ENCODE measurements at places on chromosomes 1 and 21.
A peak's percentile ranks its signal among the peaks of the same experiment; 100 is the strongest.

GRCh38 chr1:228356897-228357680, 49.5 kb downstream of the TRIM11 start:
- no peak for DNase-seq

GRCh38 chr1:25728301-25728935, 71.6 kb upstream of the SELENON start:
- DNase-seq, result no peak

- no peak for DNase-seq
These were observed 155.3 kb downstream of the MAGI3 start for GRCh38 chr1:113545626-113546025.

DNA sequence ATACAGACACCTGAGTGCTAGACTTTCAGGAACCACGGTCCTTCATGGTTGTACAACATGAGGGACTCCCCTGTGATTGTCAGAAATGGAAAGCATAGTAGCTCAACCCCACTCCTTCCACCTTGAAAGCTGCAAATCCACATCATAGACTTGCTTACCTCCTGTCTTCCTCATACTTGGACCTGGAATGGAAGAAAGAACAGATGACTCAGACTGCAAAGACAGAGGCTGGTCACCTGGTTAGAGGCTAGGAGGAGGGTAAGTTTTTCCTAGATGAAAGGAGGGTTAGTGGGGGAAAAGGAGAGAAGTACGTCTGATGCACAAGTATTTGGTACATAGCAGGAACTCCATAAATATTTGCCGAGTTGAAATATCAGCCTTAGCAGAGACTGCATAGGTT, 37.2 kb downstream of the LRRC71 start:
- no peak for DNase-seq

- DNase-seq, result no peak
These were observed 165.3 kb downstream of the LTN1 start for GRCh38 chr21:28827422-28827821.

DNA sequence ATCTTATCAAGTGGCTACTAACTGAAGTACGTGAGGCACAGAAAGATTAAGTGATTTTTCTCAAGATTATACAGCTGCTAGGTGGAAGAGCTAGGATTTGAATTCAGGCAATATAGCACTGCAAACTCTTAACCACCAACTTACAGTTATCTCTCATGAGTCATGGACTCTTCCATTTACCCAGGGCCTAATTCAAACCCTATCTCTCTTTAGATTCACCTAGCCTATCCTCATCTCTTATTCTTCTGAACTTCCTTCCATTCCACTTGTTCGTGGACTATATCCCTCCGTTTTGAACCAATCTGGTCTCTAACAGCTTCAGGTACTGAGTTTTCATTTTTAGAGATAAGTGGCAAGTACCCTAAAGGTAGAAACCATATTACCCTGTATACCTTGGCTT, 92.8 kb upstream of the DMRTA2 start:
- no peak for DNase-seq

GRCh38 chr1:239931341-239931740, 160.3 kb upstream of the FMN2 start:
- DNase-seq, result no peak

DNA sequence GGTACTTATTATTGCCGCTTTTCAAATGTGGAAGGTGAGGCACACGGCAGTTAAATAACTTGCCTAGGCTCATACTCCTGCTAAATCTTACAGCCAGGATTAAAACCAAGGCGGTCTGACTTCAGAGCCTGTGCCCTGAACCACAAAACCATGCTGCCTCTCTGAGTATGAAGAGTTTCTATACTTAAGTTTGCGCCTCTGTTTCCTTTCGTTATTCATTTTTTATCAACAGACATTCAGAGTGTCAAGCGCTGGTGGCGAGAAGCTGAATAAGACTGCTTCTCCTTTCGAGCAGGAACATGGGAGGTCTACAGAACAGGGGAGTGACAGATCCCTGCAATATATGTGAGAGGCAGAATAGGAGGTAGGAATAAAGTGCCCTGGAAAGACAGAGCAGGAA, 96.0 kb upstream of the DUSP10 start:
- no peak for DNase-seq

GRCh38 chr1:161223805-161224694, 622 bp upstream of the APOA2 start:
- no peak for DNase-seq

GRCh38 chr21:26042181-26042876, 128.2 kb downstream of the APP start:
- DNase-seq, result no peak

DNA sequence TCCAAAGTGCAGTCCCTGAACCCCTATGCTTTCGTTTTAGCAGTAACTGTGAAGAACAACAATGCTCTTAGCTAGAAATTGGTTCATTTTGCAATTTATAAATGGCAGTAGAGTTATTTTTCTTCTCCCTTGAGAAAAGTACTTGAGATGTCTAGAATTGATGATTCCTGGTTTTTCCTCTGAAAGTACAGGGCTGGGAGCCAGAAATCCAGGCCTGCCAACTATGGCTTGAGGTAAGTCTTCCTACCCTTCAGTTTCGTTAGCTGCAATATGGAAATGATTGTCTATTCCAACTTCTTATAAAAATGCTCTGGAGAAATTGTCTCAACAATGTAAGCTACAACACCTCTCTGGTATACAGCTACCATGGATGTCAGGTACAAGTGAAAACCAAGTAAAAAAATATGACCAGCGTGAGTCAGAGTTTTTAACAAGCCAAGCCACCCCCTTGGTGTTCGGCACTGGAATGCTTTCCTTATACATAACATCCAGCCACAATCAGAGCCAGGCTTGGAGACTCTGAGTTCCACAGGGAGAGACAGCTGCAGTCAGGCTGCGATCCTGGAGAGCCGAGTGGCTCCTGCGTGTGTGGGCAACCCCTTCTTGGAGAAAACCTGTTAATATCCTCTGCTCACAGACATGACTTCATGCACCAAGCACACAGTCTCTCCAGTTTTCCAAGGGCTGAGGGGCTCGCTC, 22.0 kb downstream of the TSPAN2 start:
- no peak for DNase-seq

GRCh38 chr21:21111309-21111920, 113.2 kb downstream of the NCAM2 start:
- DNase-seq, result no peak

GRCh38 chr1:245201827-245202226, 47.0 kb downstream of the KIF26B start:
- no peak for DNase-seq

- no peak for DNase-seq
These were observed 26.8 kb downstream of the ALDH9A1 start for GRCh38 chr1:165671526-165671925.

GRCh38 chr1:162137179-162137960, 67.9 kb downstream of the NOS1AP start:
- DNase-seq, result no peak

- DNase-seq, result peak; percentile 93
These were observed at the start of gene EXOSC10 for GRCh38 chr1:11099310-11100148. Gene EXOSC10, minus strand, starts transcription at chr1:11099869. Its CDS starts 38 bp downstream, at chr1:11099831.

GRCh38 chr21:24730661-24731060, 876.6 kb downstream of the MRPL39 start:
- DNase-seq, result no peak

GRCh38 chr1:200381256-200381984, 28.4 kb downstream of the ZNF281 start:
- no peak for DNase-seq

- peak; percentile 47 for DNase-seq
These were observed 710 bp downstream of the GLRX2 start for GRCh38 chr1:193104502-193104906.

DNA sequence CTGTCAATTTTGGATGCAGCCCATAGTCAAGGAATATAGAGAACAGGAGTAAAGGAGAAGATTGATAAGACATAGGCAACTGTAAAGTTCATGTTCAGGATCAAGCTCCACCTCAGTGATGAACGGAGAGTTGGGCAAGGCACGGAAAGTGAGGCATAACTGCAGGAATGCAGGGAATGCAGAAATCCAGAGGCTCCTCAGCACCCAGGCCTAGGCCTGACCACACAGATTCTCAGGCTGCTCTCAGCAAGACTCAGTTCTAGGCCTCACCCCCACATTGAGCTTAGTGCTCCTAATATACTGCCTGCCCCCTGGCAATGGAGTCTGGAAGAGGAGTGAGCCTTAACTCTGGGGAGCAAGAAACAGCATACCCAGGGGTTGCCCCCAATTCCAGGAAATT, 36.3 kb upstream of the S1PR1 start:
- no peak for DNase-seq

GRCh38 chr21:35850542-35851103, 209.7 kb downstream of the SETD4 start:
- no peak for DNase-seq

- no peak for DNase-seq
These were observed 13.4 kb downstream of the BCAN start for GRCh38 chr1:156655151-156655903.

GRCh38 chr1:183024317-183025009, 1.2 kb downstream of the LAMC1 start:
- DNase-seq, result no peak

DNA sequence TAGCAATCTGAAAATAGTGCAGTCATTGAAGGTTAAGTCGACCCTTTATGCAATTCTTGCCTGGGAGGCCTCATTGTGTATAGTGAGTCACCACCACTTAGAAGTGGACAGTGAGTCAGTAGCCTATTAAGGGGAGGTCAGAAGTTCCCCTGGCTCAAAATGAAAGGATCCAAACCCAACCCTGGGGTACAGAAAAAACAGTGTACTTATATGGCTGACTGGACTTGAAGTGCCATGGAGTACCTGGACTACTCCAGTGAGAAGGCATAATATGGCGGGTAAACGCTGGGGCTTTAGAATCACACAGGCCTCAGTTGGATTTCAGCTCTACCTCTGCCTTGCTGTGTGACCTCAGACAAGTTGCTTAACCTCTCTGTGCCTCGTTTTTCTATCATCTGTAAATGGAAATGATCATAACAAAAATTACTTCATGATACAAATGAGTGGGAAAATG, 2.2 kb upstream of the BCL9 start:
- no peak for DNase-seq

- no peak for DNase-seq
These were observed 267.0 kb downstream of the DNM3 start for GRCh38 chr1:172108161-172108893.

DNA sequence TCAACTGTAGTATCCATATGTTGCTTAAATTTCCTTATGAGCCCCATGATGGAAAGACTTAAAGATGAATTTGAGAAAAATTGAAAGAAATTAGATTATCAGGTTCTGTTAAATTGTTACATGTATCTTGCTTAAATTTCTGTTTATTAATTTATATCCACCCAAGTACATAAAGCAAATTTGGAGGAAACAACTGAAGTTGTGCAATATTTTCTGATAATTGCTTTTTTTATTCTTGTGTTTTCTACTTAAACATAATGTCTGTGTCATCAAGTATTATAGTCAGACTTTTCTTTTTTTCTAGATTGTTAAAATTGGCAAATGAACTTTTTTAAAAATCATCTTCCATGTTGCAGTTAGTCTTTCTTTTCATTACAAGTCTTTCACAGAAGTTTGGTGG, 36.8 kb downstream of the RNF11 start:
- DNase-seq, result no peak

DNA sequence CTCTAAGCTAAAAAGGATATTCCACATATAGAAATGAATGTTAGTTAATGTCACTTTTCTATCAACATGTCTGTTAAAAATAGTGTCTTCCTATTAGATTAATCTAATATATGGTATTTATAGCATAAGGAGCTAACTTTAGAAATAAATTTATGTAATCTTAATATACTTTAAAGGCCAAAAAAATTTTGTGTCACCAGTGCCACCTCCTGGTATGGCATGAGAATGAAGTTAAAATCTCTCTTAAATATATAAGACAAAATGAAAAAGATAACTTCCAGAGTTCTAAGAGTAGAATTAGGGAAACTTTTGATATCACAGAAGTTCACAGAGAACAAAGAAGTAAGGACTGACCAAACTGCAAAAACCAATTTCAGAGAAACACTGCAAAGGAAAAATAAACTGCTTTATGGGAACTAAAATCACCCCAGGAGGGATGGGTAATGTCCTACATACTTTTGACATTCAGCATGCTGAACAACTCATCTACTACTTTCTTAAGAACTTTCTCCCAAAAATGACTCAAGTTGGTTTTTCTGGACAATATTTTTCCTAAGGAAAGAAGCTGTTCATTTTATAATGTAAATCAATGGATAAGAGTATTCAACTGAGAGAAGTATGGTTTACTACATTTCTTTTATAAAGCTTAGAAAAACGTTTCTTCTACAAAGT, 82.8 kb downstream of the TRIM33 start:
- no peak for DNase-seq

- no peak for DNase-seq
These were observed 152.7 kb downstream of the RHOU start for GRCh38 chr1:228887960-228888359.

GRCh38 chr1:215113776-215114153, 31.2 kb downstream of the KCNK2 start:
- no peak for DNase-seq

- no peak for DNase-seq
These were observed 246.6 kb downstream of the RRAGC start for GRCh38 chr1:38612951-38613350.

DNA sequence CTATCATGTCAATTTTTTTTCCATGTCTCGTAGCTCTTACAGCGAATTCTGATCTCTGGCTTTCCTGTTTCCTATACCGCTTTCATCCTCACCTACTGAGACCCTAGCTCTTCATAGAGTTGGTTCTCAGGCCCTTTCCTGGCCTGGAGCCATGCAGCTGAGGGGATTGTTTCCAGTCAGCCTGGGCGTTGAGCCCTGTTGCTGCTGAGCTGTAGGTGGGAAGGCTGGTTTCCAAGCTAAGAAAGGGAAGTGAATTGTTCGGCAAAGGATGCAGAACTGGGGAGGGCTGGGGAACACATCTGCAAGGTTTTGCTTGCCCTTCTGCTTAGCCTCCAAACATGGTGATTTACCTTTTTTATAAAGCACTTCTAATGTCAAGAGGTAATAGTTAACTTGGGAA, 41.5 kb downstream of the SPATA46 start:
- peak; percentile 37 for DNase-seq

- no peak for DNase-seq
These were observed 403 bp downstream of the CCNL2 start for GRCh38 chr1:1398677-1399186.

DNA sequence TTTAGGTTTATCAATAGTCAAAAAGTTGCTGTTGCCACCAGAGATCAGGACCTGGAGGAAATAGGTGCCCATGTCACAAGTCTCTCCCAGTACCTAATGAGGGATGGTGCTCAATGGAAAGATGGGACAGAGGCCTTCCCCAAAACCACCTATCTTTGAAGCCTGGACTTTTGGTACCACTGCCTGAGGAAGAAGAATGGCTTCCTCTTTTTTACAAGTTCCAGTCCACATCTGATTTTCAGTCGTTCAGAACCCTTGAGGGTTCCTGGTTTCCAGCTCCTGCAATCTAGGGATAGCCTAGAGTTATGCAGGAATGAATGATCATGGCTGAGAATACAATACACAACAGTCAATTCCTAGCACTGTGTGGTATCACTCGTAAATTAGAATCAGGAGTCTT, 5.7 kb downstream of the CATSPERE start:
- DNase-seq, result no peak
